ENCODE measurements at places on chromosomes 5 and 9.

DNA sequence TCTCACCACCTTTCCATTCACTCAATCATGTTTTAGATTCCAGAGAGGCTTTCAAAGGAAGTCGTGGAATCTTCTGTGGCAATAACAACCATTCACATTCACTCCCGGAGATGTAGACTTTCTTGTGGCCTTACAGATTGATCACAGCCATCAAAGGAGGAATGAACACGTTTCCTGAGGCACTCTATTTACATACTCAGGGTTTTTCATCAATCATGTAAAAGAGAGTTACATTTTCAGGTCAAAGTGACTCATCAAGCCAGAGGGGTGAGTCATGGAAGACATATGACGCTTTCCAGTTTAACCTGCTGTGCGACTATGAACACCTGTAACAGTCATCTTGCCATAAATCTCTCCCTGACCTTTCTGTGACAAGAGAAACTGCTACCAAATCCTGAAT is 39.3 kb upstream of the RAD23B start:
- DNase-seq, result no peak

- DNase-seq, result no peak
Observed at GRCh38 chr5:17891881-17892280, 257.6 kb downstream of the TAF11L14 start.

GRCh38 chr5:174520420-174521396 is 203.7 kb upstream of the MSX2 start:
- no peak for DNase-seq

DNA sequence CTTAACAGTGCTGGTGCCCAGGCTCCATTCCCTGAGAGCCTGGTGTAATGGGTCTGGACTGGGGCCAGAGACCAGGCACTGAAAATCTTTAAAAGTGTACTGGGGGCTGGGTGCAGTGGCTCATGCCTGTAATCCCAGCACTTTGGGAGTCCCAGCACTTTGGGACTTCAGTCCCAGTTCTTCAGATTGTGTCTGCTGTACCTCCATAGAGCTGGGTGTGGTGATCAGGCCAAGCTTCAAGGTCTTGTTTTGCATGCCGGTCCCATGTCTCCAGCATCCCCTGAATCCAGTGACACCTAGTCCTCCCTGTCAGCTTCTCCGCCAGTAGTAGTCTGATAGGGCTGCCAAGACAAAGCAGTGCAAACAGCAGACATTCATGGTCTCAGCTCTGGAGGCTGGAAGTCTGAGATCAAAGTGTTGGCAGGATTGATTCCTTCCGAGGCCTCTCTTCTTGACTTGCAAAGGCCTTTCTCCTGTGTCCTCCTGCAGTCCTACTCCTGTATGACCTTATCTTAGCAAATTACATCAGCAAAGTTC is 108.2 kb downstream of the SYK start:
- DNase-seq, result no peak

GRCh38 chr9:15552636-15553527 is at the start of gene CCDC171:
TSS of gene CCDC171 (plus strand) at chr9:15553043. CDS start at chr9:15564089, 11,046 bp downstream.
- DNase-seq, result peak; percentile 96
